ENCODE measurements at places on chromosomes 6 and 20. TPM values are rescaled to one million over a fixed set of nuclear protein-coding genes. Genes with fewer than 3 reads are reported as not detected.

EYS gene
- total RNA-seq: not detected

DNA sequence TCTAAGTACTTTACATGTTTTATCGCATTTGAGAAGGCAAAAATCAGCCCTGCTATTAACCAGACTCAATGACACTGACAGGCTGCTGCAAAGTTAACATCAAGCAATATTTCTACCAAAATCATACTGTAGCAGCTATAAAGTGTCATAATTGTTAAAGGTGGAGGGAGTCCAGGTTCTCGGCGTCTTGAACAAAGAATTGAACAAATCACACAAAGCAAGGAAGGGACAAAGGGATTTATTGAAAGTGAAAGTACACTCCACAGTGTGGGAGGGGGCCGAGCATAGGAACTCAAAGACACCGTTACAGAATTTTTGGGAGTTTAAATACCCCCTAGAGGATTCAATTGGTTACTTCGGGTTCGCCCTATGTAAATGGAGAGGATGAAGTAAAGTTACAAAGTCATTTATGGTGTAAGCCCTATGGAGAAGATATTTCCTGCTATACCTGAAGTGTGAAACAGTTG lies 12.9 kb upstream of the ZNF391 start:
- DNase-seq: no peak

TOP1 gene
- total RNA-seq: 33.2 TPM

- DNase-seq: no peak
Observed at GRCh38 chr6:105302617-105303128, 100.2 kb downstream of the PREP start.
